Activated CD4-positive, alpha-beta T cell treated with anti-CD3 and anti-CD28 coated beads for 4 hours (primary cell): ENCODE measurements at places on chromosomes 1 and 21.

- DNase-seq: no peak
Measured at GRCh38 chr1:31637915-31638673, 6.6 kb downstream of the PEF1 start.

GRCh38 chr1:168476588-168477385 lies 67.0 kb downstream of the XCL2 start:
- no peak for DNase-seq

- DNase-seq: no peak
Measured at GRCh38 chr1:116854716-116855115, 55.0 kb upstream of the PTGFRN start.

GRCh38 chr1:7103874-7104273 lies 318.6 kb downstream of the CAMTA1 start:
- DNase-seq: no peak

DNA sequence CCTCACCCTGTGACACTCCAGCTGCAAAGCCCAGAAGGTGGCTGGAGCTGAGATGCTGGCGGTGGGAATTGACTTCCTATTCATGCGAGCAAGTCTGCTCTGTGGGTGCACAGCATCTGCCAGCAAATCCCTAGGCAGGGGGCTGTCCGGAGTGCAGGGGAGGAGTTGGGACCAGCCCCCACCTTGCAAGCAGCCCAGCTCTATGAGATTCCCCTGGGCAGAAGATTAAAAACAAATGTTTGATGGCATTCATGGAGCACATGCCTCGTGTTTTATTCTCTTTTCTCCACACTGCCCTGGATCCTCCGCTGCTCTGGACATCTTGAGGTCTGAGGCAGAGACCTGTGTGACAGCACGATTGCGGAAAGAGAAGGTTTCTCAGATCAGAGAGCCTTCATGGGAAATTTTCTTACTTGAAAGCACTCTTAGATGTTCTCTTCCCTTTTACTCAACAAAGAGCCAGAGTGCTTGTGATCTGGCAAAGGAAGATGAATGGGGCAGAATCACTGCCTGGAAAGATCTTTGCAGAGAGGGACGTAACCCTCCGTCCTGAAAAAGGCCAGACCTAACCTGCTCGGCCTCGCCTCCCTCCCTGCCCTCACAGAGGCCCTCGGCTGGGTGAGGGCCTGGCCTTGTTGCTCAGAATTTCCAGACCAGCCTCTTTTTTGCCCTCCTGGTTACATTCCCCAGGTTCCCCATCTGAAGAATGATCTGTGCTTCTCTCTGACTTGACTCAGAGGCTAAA lies 597.1 kb downstream of the KIF26B start:
- no peak for DNase-seq

- DNase-seq: no peak
Measured at GRCh38 chr1:53416269-53416813, 42.9 kb upstream of the DMRTB1 start.

DNA sequence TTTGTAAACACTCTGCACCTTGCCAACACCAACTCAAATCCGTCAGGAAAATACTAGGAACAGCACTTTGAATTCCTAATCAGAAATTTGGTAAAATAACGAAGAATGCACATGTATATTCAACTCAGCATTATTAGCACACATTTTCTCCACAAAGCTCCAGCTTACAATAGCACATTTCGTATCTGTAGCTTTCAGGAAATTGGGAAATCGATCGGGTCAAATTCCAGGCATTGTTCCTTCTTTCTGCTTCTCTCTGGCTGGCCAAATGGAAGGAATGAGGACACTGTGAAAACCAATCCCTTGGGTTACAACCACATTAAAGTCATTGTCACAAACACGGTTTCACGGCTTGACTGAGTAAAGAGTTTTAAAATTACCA lies 58.6 kb downstream of the NPHP4 start:
- no peak for DNase-seq

DNA sequence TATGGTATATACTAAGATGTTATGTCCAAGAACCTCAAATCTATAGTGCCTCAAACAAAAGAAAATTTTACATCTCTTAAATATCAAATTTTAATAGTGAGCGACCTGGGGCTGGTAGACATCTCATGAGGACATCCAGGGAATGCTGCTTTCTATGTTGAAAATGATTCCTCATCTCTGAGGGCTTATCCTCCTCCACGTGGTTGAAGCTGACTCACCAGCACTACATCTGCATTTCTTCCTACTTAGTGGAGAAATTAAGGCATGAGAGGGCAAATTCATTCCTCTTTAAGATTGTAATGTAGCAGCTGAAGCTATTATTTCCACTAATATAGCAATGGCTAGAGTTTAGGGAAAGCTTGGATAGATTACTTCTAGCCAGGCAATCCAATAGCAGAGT lies 529.5 kb downstream of the COL11A1 start:
- DNase-seq: no peak

DNA sequence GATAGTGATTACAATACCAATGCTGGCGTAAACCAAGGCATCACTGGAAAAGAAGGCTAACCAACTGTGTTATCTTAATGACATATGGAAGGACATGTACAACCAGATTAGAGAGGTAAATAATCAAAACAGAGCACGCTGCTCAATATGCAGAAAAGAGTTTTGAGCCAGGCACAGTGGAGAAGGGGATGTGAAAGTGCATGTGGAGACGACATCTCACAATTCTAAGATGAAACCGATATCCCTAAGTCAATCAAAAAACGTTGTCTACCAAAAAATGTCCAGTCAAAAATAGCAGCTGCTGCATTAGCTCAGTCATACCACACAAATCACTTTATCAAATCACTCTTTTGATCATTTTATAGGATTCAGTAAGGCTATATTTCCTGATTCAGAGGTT lies 116.3 kb upstream of the OLIG2 start:
- DNase-seq: no peak

DNA sequence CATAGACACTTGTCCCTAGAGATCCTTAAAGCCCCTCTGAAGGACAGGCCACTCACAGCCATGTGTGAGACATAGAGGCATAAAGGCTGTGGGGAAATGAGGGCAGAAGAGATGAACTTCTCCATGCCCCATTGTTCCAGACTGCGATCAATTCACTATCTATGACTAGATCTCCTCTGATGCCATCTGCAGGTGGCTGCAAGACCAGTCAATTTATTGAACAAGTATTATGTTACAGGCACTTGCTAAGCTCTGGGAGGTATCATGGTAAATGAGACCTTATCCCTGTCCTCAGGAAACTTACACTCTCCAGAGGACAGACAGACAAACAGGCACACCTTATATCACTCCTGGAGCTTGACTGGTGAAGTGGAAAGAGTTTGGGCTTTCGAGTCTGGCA lies 22.9 kb downstream of the UBIAD1 start:
- peak; percentile 30 for DNase-seq

DNA sequence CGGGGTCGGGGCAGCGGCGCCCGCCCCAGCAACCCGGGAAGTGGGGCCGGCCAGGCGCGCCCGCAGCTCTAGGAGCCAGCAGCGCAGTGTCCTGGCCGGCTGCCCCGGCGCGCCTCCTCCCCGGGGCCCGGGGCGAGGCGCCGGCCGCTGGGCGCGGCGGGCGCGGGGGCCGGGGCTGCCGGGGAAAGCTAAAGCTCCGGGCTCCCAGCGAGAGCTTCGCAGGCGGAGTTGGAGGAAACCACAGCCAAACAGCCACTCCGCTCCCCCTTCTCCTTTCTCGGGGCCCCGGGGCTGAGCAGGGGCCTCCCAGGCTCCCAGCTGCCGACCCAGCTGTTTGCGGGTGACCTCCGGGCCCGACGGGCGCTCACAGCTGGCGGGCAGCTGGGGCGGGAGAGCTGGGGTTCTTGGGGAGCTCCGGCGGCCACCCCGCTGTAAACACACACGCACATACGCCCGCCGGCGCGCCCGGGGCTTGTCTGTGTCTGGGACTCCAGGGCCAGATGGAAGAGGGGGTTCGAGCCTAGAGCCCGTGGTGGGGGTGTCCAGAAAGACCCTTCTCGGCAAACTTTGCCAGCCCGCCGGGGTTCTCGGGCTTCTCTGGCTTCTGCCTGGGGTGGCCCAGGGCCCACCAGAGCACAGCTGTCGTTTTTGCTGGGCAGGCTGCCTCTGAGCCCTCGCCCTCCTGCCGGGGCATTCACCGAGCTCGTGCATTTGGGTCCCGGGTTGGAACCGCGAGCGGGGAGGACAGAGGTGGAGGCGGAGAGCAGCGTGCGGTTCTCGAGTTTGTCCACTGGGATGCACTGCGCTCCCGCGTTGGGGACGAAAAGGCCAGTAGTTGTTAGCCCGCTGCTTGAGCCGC lies 1.5 kb downstream of the AJAP1 start:
- no peak for DNase-seq

GRCh38 chr1:230568008-230568407 lies 74.3 kb upstream of the COG2 start:
- DNase-seq: no peak

- no peak for DNase-seq
Measured at GRCh38 chr1:25577134-25577920, 33.9 kb downstream of the LDLRAP1 start.

DNA sequence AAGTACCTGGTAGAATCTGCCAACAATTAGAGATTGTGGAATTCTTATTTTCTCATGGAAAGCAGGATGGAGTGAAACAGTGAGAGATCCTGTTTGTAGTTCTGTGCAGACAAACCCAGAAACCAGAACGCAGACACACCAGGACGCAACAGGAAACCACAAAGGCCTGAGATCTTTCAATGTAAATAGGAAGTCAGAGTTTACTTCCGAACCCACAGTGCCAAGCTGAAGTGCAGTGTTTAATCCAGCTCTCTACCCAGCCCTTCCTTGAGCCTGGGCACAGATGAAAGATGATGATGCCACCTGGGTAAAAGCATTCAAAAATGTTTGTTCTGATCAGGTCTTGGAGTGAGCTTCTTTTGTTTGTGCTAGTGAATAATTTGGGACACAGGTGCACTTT lies 244.2 kb upstream of the HOOK1 start:
- DNase-seq: no peak

GRCh38 chr1:143735764-143736461 lies 235.9 kb downstream of the FAM72C start:
- no peak for DNase-seq

GRCh38 chr1:150912623-150913022 lies 13.5 kb upstream of the SETDB1 start:
- no peak for DNase-seq

DNA sequence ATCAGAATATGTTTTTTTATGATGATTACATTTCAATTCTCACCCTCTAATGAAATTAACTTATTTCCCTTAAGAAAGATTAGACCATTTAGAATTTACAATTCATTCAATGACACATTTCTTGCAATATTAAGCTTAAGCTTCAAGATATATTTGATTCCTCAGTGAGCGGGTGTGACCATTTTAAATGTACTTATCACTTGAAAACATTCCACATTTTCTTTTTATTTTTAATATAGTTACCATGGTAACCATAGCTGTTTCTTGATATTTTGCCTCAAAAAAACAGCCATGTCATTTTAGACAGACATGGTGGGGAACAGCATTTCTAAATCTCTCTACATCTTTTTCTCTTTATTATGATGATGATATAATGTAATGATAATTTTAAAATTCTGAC lies 1029.0 kb upstream of the B3GALT2 start:
- DNase-seq: no peak

GRCh38 chr1:86751923-86752322 lies 47.5 kb downstream of the SH3GLB1 start:
- DNase-seq: no peak

DNA sequence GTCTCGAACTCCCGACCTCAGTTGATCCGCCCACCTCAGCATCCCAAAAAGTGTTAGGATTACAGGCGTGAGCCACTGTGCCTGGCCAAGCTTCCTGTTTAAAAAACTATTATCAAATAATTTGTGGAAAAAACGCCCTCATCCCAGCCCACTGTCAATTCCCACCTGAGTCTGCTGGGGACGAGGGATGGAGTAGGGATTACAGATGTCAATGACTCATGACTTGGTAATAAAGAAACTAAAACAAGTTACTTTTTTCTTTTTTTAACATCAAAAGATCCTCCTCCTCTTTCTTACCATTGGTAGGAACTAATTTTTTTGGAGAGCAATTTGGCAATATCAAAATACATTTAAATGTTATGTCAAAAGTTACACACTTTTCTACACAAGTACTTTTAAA lies 9.7 kb downstream of the CNN3 start:
- DNase-seq: no peak

DNA sequence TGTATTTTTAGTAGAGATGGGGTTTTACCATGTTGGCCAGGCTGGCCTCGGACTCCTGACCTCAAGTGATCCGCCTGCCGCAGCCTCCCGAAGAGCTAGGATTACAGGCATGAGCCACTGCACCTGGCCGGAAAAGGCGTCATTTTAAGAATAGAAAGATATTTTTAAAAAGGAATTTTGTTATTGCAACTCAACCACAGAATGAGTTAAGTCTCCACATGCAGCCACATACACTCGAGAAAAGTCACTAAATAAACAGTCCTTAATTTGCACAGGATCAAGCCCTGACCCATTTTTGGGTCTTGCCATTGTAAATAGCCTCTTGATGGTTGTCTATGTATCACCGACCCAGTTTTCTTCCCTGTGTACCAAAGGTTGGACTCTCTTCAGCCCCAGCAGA lies 85.5 kb downstream of the FBXO2 start:
- DNase-seq: no peak

GRCh38 chr21:44763050-44763378 lies 38.6 kb downstream of the UBE2G2 start:
- DNase-seq: no peak

- DNase-seq: no peak
Measured at GRCh38 chr1:25907601-25908000, 1.4 kb upstream of the STMN1 start.

DNA sequence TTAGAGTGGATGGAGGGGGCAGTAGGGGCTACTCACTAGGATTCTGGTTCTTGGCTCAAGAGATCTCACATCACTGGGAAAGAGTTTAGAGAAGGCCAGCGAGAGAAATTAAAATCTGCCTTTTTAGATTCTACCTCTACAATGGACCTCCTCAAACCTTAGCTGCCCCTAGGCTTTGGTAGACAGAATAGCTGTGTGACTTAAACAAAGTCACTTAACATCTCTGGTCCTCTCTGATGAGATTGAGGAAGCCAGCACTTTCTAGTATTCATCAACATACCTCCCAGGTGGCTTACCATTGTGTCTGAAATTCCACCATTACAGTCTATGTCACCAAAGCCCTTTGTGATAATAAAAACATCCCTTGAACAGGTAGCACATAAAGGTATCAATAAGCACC lies 18.7 kb downstream of the AADACL4 start:
- DNase-seq: no peak

GRCh38 chr1:207097871-207098324 lies 6.1 kb upstream of the C4BPA start:
- no peak for DNase-seq

- peak; percentile 73 for DNase-seq
Measured at GRCh38 chr21:38355992-38356781, 99.4 kb downstream of the KCNJ15 start.

DNA sequence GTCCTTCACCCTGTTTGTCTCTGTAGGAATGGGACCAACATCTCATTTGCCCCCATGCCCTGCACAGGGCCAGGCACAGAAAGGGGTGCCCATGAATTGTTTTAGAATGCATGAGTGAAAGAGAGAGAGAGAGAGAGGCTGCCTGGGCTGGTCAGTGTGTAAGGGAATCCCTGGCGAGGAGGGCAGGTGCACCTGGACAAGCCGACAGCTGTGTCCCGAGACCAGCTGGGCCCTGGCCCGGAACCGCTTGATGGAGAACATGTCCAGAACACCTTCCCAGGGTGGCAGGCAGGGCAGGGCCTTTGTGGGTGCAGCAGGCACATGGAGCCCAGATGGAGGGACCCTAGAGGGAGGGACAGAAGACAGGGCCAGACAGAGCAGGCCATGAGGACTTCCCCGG lies 22.7 kb downstream of the SPOCD1 start:
- DNase-seq: no peak

- peak; percentile 37 for DNase-seq
Measured at GRCh38 chr21:15514073-15514946, 215.5 kb upstream of the USP25 start.

- DNase-seq: no peak
Measured at GRCh38 chr1:38991638-38992411, 749 bp downstream of the AKIRIN1 start.
